NCI-H2029 (cell line): ENCODE measurements at places on chromosomes 1 and 21.

- DNase-seq, result no peak
Observed at GRCh38 chr1:150530491-150531159, 15.1 kb downstream of the FALEC start.

DNA sequence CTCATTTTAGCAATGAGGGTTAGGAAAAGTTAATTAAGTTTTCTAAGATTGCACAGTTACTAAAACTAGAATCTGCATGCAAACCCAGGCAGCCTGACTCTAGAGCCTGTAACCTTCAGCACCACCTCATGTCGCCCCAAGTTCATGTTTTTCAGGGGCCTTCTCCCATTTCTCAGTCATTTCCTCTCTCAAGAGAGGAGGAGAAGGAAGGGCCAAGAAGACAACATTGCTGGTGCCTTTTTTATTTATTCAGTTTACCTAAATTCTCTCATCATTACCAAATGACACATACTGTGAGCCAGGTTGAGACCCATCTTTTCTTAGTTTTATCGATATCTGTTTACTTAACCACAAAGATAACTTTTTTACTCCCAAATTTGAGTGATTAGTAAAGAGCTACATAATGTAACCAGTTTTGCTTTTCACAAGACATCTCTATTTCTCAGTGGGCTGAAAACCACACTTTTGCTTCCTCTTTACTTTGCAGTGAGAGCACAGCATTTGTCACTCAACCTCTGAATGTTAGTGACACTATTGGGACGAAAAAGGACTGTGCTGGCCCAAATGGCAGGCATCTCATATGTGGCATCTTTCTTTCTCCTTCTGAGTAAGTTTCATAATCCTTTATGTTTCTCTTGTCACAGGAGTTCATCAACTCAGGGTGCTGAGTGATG is at the start of gene CD101:
Gene CD101, plus strand, starts transcription at position 507 of the 674 bp plus-strand sequence. Its CDS starts 58 bp downstream, at position 565.
- DNase-seq, result no peak

DNA sequence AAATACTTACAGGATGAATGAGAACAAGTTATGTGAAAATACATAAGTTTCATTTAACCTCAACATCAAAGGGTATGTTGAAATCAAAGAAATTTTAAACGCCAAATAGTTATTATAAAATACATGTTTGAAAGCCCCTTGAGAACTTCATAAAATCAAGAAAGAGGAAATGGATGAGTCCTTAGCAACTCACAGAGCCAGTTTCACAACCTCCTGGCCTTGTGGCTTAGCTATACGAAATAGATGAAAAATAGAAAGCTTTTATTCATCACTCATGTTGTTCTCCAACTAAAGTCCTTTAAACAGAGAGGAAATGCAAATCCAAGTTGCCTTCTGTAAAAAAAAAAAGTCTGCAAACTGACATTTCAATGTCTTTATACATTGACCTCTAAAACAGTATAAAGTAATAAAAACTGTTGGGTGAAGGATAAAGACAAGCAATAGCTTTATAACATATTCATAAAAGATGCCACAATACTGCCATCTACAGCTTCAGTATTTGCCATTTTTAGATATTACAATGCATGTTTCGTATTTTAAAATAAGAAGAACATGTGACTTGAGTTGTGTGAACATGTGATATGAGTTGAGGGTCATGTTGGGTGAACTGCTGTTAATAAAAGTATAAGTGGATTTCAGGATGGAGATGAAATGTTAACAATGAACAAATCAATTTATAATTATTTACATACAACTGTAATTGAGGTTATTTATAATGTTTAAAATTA is 847.8 kb downstream of the MRPL39 start:
- DNase-seq, result no peak

- DNase-seq, result no peak
Observed at GRCh38 chr1:229278120-229278741, 7.3 kb downstream of the RAB4A start.

- DNase-seq, result no peak
Observed at GRCh38 chr1:48006264-48006663, 9.1 kb upstream of the TRABD2B start.

GRCh38 chr21:35511696-35512162 is 462.6 kb upstream of the RUNX1 start:
- no peak for DNase-seq

DNA sequence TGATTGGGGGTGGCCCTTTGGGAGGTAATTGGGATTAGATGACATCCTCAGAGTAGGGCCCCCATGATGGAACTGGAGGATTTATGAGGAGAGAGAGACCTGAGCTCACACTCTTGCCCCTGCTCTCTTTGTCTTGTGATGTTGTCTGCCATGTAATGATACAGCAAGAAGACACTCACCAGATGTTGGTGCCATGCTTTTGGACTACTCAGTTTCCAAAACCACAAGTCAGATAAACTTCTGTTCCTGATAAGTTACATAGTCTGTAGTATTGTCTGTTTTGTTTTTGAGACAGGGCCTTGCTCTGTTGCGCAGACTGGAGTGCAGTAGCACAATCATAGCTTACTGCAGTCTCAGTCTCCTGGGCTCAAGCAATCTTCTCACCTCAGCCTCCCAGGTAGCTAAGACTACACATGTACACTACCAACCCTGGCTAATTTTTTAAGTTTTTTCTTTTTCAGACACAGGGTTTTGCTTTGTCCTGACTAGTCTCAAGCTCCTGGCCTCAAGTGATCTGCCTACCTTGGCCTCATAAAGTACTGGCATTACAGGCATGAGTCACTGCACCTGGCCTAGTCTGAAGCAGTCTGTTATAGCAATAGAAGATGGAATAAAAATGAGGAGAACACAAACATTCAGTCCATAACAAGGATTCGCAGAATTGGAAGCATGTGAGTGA is 115.0 kb upstream of the GALNT2 start:
- no peak for DNase-seq

GRCh38 chr1:100360790-100361510 is 8.6 kb downstream of the CDC14A start:
- no peak for DNase-seq

DNA sequence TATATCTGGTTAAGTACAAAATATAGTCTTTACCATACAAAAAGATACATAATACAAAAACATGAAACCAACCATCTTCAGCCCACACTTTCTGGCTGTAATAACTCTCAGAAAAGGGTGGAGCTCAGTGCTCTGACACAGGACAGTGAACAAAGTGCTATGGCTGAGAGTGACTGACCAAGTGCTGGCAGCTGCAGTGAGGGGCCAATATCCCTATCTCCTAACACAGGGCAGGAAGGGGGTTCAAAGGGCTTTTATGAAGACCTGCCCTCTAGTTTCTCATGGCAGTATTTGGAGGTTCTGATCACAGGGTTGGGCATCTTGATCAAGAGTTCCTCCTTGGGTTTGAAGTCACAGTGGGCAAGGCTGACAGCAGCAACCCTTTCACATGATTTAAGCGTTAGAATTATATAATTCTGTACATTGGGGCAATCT is 3.9 kb downstream of the TXNIP start:
- DNase-seq, result no peak

- no peak for DNase-seq
Observed at GRCh38 chr1:67270541-67270940, 37.1 kb upstream of the IL12RB2 start.

DNA sequence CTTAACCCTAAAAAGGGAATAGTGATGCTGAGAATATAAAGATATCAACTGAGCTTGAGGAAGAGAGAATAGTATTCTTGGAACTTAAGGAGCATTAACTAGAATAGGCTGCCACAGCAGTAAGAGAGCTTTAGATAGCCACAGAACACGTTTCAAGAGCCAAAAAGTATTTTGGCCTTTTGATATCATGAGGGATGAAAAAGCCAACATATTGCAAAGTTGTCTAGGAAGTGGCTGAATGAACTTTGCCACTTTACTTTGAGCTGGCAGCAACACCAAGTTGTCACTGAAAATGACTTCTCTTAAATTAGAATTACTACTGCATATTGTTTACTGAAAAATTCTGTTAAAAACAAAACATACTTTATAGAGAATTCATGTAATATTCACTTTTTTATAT is 1476.2 kb downstream of the MRPL39 start:
- no peak for DNase-seq

DNA sequence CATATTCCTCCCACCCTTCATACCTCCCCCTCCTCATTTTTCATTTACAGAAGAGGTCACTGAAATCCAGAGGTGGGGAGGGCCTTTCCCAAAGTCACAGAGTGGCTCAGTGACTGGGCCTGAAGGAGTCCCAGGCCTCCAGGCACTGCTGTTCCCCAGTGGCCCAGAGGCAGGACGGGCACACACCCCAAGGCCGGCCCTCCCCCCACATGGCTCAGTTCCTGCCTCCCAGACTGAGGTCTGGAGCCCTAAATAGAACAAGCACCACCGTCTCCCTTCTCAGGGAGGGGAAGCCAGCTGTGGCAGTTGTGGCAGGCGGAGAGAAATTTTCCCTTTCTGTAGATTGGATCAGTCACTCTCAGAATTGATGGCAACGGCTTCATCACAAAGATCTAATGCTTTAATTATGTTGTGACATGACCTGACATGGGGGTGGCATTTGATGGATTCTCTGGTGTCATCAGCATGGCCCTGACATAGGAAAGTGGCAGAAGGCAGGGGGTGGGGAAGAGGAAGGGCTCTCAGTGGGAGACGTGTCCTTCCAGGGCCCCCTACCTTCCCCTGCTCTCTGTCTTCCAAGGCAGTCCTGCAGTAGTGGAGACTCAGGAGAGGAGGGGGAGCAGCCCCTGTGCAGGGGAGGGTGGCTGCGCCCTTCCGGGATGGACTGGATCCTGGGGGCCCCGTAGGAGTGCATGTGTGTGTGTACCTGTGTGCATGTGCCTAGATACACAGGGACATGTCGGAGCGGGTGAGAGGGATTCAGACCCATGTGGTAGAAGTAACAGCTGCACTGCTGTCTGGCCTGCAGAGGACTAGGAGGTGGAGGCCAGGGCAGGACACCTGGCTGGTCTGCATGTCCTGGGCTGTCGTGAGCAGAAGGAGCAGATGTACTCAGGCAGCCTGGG is 41.2 kb upstream of the FOXO6 start:
- no peak for DNase-seq

- DNase-seq, result peak; percentile 98
Observed at GRCh38 chr21:25997788-25998611, 172.6 kb downstream of the APP start.

DNA sequence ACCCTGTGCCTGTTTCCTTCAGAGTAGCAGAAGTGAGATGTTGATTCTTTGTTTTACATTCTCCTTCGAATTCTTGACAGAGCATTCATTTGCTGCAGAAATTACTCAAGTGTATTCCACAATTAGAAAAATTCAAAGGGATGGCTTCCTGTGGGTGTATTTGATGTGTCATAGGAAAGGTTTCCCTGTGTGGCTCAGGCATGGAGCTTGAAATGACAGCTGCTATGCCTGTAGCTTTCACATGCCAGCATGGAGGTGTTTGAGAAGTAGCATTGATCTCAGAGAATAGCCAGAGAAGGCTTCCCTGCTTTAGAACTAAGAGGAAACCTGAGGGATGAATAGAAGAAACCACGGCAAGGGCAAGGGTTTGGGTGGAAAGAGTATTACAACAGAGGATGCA is 317.2 kb upstream of the DEPDC1 start:
- no peak for DNase-seq

DNA sequence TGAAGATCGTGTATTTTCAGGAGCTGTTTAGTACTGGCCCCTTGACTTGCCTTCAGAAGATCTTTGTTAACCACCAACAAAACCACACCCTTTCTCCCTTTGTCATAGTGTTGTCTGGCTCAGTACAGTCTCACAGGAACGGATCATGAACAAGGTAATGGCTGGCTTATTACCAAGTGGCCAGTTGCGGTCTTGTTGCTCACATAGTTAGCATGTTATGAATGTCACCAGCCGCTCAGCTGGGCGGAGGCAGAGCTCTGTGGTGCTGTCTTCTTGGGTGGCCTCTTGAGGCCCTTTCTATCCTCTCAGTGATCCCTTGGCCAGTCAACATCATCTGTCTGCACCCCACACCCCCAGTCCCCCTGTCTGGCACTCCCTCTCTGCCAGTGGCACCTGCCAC is 21.4 kb downstream of the CNIH3 start:
- DNase-seq, result no peak

GRCh38 chr1:23422241-23422877 is 2.2 kb downstream of the TCEA3 start:
- peak; percentile 81 for DNase-seq

DNA sequence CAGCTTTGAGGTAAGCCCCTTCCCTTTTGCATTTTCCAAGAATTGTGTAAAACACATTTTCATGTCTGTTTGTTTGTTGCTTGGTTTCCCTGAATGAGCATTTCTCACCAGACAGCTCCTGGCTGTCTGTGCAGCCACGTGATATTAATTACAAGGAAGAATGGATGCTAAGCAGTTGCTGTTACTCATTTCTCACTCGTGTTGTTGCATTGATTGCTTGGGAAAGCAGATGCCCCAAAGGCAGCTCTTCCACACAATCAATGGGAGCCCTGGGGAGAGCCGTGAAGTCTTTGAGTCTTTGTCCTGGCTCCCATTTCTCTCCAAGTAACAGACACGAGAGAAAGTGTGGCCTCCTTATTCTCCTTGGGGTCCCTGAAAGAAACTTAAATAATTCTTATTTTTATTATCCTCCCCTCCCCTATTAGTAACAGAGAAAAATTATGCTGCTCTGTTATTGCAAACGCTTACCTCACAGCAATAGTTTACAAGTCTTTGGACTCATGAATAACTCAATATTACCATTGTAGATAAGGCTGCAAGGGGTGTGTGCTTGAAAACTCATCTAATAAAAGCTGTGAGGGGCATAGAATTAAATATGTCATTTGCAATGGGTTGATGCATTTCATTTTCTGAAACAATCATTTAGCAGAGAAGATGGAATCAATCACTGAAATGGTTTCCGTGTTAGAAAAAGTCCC is 127.7 kb upstream of the CAMK1G start:
- DNase-seq, result no peak

DNA sequence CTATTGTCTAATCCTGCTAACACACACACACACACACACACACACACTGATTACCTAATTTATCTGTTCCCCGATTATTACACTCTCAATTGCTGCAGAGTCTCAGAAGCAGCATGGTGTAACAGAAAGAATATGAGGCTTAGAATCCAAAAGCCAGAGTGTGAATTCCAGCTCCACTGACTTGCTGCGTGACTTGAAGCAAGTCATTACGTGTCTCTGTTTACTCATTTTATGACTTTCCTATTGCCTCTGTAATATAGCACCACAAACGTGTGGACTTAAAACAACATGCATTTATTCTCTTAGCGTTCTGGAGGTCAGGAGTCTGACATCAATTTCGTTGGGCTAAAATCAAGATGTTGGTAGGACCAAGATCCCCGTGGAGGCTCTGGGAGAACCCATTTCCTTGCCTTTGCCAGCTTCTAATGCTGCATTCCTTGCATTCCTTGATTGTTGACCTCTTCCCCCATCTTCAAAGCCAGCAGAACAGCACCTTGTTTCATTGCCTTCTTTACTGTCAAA is 55.9 kb upstream of the ATP5PO start:
- no peak for DNase-seq

DNA sequence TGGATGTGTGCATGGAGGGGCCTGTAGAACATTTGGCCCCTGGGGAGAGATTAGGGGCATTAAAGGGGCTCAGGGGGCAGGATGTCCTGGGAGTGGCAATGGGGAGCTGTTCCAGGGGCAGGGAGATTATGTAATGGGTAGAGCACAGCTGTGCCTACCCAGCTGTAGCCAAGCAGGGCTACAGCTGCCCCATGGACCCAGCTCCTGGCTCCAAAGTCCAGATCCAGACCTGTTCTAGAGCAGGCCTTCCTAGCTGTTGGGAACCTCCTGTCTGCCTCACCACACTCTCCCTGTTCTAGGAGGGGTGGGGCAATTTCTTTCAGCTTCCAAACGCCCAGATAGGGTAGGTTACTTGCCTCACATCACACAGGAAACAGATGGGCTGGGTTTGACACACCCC is 5.6 kb downstream of the RPS6KA1 start:
- no peak for DNase-seq

GRCh38 chr1:62676611-62677356 is 11.4 kb downstream of the DOCK7 start:
- DNase-seq, result no peak

GRCh38 chr1:2398871-2399270 is 7.2 kb downstream of the RER1 start:
- no peak for DNase-seq
